Stimulated activated CD4-positive, alpha-beta T cell treated with anti-CD3 and anti-CD28 coated beads, Interleukin-2, amount 100 ng/mL, for 24 hours (primary cell): ENCODE measurements at places on chromosomes 13 and 19.

GRCh38 chr13:111548301-111548700 lies 227.9 kb downstream of the TEX29 start:
- no peak for DNase-seq

- no peak for DNase-seq
Measured at GRCh38 chr13:76762721-76763120, 123.5 kb downstream of the KCTD12 start.

- DNase-seq = no peak
Measured at GRCh38 chr19:24159707-24160106, 72.7 kb downstream of the ZNF254 start.

DNA sequence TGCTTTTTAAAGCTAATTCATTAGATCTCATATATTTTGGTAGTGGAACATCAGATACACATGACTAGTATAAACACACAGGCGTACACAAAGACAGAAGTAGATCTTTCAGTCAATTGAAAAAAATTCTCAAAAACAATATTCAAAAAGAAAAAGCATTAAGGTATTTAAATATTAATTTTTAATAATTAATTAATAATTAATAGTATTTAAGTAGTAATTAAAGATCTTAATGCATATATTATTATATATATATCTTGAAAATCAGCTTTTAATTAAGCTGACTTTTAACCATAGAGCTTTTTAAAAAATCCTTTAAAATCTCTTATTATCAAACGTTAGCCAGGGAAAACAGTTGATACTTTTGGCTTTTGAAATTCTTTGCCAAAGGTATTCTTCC lies 489.4 kb upstream of the PCDH20 start:
- DNase-seq = no peak

GRCh38 chr19:1862068-1862423 lies 1.3 kb downstream of the KLF16 start:
- DNase-seq = no peak

DNA sequence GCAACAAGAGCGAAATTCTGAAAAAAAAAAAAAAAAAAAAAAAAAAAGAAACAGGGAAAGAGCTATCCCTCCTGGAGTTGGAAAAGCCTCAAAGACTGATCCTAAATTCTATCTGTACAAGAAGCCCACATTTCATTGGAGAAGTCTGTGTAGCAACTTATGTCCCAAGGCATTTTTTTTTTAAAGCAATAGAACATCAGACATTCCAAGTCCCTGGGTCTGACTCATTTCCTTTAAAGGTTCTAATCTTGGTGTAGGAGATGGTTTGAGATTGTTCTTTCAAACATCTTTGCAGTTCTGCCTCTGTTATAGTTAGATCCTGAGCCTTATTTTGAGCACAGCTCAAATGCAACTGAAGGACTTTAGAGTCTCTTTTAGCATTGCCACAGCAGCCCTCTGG lies 706.5 kb upstream of the MIR17HG start:
- no peak for DNase-seq

DNA sequence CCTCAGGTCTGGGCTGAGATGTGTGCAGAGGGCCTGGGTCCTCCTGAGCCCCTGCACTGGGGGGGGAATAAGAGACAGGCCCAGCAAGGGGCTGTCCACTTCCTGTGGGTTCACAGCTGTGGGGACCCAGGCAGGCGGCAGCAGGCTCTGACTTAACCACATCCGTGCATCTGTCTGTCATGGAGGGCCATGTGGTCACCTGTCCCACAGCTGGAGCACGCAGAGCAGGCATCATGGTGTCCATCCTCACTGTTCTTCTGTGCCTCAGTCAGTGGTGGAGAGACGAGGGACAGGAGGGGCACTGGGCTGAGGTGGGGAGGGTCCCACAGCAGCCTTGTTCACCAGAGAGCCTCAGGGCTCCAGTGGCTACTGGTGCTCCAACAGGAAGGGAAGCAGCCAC lies 16.3 kb upstream of the KIR3DL3 start:
- DNase-seq = no peak

DNA sequence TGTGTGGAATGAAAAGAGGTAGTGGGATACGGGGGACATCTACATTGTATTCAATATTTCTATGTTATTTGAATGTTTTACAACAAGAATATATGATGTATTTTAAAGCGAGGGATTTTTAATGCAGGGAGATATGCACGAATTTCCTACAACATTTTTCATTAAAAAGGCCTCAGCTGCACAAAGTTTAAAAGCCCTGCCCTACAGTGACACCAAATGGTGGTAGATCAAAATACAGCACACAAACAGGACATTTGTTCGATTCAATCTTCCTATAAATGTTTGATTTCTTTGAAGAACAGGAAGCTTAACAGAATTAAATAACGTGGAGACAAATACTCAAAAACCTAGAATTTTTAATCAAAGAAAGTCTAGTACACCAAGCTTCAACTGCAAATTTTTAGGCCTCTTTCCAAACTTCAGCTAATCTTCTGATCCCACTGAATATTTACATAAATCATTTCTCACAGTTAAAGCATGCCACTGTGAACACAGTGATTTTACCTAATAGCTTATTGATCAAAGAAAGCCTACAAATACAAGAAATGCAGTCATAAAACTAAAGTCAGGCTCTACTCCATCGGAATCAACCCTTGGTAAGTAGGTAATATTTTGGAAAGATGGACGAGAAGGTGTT lies 257.2 kb downstream of the DIAPH3 start:
- DNase-seq = no peak
